Urinary bladder (tissue), 4 donors: ENCODE measurements at places on chromosomes 4 and X. TPM values are rescaled to one million over a fixed set of nuclear protein-coding genes. Genes with fewer than 3 reads are reported as not detected.

- DNase-seq: no peak
Observed at GRCh38 chrX:147550217-147550616, 361.5 kb upstream of the FMR1 start.

- no peak for DNase-seq
Observed at GRCh38 chr4:76275486-76276124, 24.1 kb downstream of the FAM47E start.

DNA sequence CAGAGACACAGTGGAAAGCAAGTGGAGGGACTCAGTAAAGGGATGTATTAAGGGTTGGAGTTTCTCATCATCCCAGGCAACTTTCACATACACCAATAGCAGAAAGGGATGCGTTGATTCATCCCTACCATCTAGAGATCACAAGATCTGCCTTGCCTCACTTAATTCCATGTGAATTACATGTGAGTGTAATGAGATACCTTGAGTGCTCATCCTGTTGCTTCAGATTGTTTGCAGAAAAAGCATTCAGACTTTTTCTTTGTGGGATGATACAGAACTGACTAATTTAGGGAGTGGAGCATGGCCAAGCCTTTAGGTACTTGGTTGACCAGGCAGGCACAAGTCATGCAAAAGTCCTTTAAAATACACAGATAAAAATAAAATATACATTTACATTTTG is 124.8 kb upstream of the SLIT2 start:
- DNase-seq: no peak

- peak; percentile 90 for DNase-seq
Observed at GRCh38 chr4:118684873-118685811, at the start of gene METTL14. Gene METTL14 (plus strand): TSS chr4:118685392. CDS start chr4:118685535, 143 bp downstream.

GRCh38 chrX:24508375-24508774 is 43.3 kb downstream of the PDK3 start:
- no peak for DNase-seq

DNA sequence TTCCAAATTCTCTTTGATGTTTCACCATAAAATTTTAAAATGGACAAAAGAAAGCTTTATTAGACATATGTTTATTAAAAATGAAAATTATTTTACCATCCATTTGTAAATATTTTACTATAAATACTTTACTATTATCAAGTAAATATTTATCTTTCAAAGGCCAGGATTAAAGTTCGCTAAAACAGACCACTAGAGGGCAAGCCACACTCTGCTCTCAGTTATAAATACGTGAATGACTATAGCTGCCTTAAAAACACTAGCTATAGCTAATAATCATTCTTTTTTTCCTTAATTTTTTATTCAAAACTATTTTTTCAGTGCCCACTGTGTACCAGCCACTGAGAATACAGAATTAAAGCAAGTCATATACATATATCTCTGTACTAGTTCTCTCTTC is 38.6 kb downstream of the UNC5C start:
- DNase-seq: no peak

DNA sequence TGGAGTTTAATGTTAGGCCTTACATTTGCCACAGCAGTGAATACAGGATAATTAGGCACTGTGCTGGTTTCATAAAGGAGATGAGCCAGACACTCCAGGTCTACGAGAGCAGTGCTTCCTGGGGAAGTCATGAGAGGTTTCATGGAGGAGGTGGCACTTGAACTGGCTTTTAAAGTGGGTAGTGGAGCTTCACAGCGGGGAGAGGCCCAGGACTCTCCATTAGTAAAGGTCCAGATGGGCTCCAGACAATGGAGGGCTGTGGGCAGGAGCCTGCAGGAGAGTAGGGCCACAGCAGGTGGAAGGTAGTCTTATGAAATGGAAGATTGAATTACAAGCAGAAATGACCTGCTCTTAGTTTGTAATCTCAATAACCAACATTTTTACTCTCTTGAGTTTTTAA is 29.0 kb downstream of the CLDN22 start:
- DNase-seq: no peak

- no peak for DNase-seq
Observed at GRCh38 chr4:14887842-14888433, 114.3 kb upstream of the CPEB2 start.

GRCh38 chr4:77336411-77337142 is 179.6 kb downstream of the CCNG2 start:
- no peak for DNase-seq

S100P gene
- 88.9 TPM for total RNA-seq

DNA sequence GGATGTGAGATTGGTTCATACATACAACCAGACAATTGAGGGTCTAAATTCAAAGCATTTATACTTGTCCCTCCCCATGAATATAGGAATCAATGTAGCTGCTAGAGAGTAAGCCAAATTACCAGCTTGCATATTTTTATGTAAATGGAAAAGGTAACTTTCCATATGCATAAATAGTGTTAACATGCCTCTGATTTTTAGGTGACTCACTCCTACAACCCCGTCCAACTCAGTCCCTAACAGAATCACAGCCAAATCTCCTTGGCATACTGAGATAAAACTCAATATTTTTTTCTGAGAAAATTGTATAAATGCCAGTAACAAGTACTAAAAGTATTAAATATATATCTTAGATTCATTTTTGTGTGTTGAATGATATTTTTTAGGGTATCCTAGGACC is 67.2 kb downstream of the INPP4B start:
- no peak for DNase-seq
